NCI-H2227 treated with DMSO at 0.1 percent for 48 hours (cell line): ENCODE measurements at places on chromosomes 13 and 19.

- DNase-seq, result no peak
Measured at GRCh38 chr13:22014469-22014868, 343.6 kb downstream of the FGF9 start.

GRCh38 chr13:79908381-79908780, 427.4 kb downstream of the NDFIP2 start:
- DNase-seq, result no peak

DNA sequence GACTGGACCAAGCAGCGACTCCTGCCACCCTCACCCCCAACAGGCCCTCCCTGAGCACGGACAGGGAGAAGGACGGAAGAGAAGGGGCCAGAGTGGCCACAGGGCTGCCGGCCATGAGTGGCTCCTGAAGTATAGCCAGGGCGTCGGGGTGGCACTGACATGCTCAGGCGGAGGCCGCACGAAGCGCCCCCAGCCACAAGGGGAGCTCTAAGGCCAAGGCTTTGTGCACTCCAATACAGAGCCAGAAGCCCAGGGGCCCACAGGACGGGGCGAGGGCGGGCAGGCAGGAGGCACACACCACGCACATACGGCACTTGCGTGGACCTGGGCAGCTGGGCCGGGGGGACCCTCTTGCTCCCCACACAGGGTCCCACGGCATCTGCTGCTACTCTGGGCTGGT, 52.0 kb downstream of the KLF2 start:
- DNase-seq, result no peak

DNA sequence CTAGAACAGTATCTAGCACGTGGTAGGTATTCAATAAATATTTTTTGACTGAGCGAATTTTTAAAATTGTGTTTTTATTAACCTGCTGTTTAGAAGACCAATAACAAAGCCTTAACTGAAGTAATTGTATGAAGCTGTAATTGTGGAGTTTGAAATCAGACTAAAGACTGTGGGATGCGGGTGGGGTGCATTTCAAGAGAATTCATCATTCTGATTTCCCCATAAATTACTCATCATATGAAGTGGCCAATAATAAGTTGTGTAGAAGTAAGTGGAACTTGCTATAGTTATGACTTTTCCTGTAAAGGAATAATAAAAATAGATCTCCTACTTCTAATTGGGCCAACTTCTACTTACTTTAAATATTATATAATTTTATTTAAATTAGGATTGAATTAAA, 449.3 kb downstream of the PCDH9 start:
- DNase-seq, result no peak

DNA sequence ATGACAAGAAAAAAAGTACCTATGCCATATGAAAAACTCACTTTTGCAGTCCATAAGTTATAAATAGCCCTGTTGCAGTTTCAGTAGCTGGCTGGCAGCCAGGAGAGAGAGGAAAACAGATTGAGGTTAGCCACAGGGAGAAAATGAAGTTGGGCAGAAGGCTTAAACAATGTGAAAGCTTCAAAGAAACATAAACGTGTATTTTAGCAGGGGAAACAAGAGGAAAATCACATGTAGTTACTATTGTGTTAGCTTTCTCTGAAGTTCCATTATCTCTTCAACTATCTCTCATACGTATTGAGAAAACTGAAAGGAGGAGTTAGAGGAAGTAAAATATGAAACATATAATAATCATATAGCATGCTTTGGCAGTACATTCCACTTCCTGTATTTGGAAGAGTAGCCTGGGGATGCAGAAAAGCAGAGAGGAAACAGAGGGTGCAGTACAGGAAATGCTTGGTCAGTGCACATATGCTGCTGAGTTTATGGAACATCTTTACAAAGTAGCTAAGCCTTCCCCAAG, 1551.1 kb downstream of the EFNB2 start:
- no peak for DNase-seq

- no peak for DNase-seq
Measured at GRCh38 chr13:103730407-103730806, 664.2 kb upstream of the SLC10A2 start.

- no peak for DNase-seq
Measured at GRCh38 chr19:1106841-1107660, 3.3 kb downstream of the GPX4 start.

- no peak for DNase-seq
Measured at GRCh38 chr19:56321254-56321988, 6.8 kb upstream of the ZSCAN5A start.

DNA sequence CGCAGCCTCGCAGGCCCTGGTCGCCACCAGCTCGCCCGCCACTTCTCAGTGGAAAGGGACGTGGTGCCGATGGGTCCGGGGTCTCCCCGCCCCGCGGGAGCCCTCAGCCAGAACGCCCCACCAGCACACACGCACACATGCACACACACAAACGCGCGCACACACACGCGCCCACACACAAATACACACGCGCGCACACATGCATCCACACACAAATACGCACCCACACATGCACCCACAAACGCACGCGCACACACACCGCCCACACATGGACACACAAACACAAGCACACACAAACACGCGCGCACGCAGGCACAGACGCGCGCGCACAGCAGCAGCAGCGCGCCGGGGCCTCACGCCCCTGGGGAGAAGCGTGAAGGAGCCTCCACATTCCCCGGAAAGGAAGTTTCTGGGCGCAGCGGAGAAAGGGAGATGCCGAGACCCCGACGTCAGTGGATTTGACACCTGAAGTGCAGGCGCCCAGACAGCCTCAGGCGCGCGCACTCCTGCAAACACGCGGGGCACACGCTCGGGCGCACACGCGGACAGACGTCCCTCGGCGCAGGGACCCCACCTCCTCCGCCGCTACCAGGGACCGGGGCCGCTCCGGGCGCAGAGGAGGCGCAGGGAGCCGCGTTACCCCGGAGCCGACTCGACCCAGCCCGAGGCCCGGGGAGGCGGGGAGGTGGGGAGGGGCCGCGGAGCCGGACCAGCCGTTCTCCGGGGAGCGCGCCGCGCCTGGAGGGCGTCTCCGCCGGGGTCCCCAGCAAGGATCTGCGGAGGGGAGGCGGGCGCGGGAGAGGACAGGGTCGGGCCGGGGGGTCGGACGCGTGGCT, 622 bp downstream of the RASA3 start:
- no peak for DNase-seq

DNA sequence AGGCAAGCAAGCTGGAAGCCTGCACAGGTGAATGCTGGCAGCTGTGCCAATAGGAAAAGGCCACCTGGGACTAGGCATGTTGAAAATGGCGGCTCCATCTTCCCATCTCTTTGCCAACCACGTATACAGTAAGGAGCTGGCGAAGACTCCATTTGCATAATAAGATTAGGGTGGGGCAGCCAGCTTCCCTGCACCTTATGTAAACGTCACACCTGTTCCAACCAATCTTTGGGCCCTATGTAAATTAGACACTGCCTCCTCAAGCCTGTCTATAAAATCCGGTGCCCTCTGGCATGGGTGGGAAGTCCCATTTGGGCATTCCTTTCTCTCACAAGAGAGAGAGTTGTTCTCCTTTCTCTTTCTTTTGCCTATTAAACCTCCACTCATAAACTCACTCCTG, 16.8 kb downstream of the ADGRE2 start:
- DNase-seq, result no peak

DNA sequence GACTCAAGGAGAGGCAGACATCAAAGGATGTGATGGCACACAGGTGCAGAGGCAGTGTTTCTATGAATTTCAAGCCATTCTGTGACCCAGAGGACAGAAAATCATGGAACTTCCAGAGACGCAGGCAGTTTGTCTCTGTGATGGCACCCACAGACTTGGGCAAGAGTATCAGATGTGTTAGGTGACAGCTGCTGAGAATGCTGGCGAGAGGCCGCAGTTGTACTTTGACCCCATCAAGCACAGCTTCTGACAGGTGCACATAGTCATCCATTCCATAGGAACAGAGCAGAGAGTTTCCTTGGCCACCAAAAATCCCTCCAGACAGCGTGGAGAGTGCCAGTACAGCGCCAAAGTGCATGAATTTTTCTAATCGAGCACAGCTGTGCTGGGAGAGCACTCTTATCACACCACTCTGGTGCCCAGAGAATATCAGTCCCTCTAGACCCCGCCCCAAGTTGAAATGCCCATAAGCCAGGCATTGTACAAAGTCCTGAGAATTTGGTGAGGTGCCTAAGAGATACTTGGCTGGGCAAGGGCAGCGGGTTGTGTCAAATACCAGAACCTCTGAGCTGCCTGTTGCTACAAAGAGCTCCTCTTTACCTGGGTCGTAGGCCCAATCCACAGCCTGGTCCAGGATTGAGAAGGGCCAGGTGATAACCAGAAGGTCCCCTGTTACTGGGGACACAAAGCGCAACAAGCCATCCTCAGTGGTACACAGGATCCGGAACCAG, 12.4 kb downstream of the WDR87 start:
- no peak for DNase-seq

DNA sequence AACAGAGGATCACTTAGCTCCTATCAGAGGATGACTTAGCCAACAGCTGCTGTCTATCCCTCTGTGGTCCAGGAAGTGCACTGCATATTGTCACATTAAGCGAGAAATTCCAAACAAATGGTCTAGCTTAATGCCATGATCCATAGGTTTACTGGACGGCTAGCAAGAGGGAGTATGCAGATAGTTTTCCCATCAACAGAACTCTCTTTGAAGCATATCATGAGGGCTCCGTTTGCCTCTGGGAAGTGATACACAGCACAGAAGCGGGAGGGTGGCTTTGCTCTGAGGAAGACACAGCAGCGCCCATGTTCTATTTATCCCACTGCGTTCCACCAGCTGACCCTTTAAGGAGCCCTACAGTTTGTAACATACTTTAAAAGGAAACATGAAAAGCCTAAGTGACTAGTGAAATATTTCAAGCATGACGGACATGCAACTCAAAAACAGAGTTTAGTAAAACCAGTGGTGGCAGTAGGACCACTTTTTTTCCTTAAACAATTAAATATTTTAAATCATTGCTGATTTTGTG, 52.7 kb downstream of the COL4A1 start:
- DNase-seq, result no peak

DNA sequence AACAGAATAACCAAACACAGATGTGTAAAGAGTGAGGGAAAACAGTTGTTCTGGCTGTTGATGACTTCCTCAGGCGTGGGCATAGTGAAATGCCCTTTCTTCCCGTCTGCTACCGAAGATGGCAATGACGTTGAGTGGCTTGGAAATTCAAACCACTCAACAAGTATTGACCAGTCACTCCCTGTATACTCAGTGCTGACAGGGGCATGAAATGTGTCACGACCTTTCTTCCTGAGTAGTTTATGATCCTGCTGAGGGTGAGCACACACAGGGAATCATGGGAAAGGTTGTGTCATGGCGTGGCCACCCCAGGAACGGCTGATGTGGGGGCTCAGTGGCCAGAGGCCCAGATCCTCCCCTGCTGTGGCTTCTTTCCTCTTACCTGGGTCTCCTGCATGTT, 87.8 kb upstream of the C1QTNF9B start:
- no peak for DNase-seq

DNA sequence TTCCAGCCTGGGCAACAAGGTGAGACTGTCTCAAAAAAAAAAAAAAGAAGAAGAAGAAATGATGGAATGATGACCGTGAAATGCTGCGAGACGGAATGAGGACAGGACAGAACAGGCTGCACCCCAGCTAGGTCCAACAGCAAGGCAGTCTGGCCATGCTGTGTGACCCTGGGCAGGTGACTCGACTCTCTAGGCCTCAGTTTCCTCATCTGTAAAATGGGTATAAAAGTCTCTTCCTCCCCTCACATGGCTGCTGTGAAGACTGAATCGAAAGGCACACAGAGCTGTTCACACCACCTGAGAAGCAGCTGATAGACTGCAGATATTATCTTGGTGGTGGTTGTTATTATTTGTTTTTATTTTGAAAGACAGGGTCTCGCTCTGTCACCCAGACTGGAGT, 22.3 kb downstream of the PTPRS start:
- DNase-seq, result no peak

- no peak for DNase-seq
Measured at GRCh38 chr13:53216773-53217172, 188.2 kb downstream of the OLFM4 start.

DNA sequence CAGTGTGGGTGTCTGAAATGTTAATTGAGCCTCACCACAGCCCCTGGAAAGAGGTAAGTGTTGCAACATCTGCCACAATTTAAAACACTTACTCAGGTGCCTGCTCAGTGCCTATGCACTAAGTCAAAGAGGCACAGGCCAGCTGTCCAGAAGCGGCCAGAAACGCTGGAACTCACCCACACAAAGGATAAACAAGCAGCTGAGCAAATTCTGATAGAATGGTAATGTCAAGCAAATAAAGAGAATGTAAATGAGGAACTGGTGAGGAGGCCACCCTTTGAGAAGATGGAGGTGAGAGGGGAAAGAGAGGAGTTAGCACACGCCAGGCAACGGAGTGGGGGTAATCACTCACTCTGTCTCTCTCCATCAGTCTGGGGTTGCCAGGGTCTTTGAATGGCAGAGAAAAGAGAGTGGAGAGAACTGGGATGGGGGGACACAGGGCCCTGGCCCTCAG, 67.7 kb upstream of the SERP2 start:
- DNase-seq, result no peak

DNA sequence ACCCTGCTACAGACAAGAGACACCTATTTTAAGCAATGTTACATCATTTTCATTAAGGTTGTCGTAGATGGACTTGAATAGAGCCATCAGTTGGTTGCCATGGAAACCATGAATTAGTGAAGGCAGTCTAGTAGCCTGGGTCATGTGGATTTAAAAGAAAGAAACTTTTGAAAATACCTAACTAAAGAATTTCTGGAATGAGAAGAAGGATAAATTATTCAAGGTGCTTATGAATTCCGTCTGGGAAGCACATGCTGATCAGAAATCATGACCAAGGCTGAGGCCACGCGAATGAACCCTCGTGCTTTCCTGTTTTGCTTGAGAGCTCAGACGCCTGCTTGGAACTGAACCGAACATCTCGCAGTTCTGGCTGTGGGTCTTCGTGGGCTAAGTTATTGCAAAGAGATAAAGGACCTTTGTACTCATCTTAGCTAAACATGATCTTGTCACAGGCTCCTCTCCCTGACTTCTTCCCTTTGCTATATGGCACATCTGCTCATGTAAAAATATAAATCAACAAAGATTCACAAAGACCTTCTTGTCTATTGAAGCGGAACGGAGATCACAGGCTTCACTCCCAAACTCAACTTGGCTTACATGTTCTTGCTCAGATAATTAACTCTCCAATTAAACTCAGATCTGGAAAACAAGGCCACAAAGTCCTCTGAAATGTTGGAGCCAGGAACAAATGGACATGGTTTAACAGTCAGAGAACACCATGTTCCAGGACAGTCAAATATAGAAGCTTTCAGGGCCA, 140.2 kb downstream of the NUFIP1 start:
- DNase-seq, result no peak

- DNase-seq, result no peak
Measured at GRCh38 chr13:23856008-23856750, 33.0 kb downstream of the MIPEP start.

GRCh38 chr13:98979012-98979660, 1.3 kb upstream of the DOCK9 start:
- no peak for DNase-seq
